ENCODE measurements at places on chromosomes 6 and 20.

DNA sequence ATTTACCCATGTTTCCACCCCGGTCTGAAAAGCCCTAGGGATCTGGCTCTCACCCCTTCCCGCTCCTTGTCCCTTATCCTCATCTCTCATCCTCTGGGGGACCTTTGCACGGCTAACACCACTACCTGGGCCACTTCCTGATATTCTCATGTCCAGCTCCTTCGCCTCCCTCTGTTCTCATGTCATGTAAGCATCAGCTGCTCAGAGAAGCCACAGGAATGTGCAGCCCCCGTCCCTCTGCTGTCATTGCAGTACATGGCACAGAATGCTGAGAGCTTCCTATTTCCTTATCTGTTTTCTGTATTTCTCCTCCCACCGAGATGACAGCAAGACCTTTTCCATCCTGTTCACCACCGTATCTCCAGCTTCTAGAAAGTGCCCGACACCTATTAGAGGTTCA, 102.4 kb downstream of the MTHFD1L start:
- no peak for ATAC-seq

DNA sequence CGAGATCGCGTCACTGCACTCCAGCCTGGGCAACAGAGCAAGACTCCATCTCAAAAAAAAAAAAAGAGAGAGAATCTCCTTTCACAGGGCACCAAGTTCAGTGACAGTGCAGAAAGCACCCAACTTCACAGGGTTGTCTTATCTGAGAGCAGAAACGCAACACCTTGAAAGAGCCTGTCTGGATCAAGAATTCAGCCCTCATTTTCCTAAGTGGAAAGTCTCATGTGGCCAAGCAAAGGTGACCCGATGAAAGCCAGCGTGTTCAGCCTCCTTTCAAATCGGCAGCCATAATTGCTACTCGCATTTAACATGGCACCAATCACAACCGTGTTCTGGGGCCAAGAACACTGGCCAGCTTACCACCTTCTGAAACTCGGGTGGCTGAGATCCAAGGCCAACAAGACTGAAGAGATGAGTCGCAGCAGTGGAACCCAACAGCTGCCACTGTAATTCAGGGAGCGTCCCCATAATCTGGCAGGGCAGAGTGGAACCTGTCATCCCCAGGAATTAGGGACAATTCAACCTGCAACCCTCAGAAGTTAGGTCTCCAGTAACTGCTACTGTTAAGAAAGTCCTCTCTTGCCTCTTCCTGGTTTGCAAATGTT, 536.7 kb upstream of the JARID2 start:
- ATAC-seq, result no peak

DNA sequence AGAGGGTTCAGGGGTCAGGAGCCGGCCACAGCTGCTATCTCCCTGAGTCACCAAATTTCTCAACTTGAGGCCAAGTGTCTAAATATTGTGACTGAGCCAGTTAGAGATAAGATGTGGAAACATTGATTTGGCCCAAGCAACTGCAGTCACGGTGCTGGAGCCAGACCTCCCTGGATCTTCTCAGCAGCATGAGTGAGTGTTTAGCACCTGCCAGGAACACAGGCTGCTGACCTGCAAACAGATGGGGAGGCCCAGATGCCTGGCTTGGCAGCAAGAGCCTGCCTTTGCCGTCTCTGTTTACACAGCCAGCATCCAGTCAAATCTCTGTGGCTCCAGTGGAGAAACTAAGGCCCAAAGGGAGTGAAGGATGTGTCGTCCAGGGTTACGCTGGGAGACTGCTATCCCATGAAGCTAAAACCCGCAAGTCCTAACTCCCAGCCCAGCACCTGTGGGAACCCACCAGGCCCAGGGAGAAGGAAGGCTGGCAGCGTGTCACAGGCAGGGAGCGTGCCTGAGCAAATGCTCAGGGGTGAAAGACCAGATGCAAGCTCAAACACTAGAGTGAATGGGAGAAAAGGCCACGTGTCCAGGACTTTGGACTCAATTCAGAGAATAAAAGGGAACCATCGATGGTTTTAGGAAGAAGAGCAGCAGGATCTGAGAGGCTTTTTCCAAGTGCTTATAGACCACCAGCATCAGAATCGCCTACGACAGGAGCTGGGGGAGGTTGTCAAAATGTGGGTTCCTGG, 15.9 kb upstream of the PTGIS start:
- peak; percentile 17 for ATAC-seq

GRCh38 chr20:62418709-62419487, 8.4 kb downstream of the RBBP8NL start:
- ATAC-seq, result no peak

DNA sequence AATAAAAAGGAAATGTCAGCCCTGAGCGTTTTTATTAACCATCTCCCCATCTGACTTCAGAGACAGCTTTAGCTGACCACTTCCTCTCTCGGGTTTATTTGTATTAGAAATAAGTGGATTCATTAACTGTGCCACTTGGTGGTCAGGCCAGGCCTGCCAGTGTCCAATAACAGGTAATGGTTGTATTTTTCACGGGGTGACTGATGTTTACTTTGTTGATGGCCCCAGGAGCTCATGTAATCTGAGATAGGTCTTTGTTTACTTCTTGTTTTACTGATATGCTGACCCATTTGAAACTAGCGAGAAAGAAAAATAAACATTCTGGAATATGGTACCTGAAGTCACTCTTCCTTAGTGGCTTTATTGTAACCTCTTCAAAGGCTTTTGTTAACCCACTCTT, 504.3 kb upstream of the SLC35B3 start:
- no peak for ATAC-seq

DNA sequence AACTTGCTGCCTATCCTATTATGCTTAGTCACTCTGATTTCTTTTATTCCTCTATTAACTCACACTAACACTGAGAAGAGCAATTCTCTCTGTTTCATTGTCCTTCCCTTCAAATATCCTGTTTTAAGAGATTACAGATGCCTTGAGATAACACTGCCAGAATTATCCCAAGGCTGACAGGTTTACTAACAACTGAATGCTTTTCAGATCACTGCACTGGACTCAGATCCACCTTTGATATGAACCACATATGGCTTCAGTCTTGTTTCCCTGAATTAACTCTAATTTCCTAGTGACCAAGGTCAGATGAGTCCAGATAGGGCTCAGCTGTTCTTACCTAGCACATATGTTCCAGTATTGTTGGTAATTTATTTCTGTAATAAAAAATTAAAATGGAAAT, 633.1 kb downstream of the GRIK2 start:
- ATAC-seq, result no peak

- ATAC-seq, result peak; percentile 43
Observed at GRCh38 chr6:117548797-117549301, 53.5 kb downstream of the GOPC start.

GRCh38 chr6:1641343-1641885, 31.7 kb downstream of the FOXC1 start:
- ATAC-seq, result peak; percentile 35

- no peak for ATAC-seq
Observed at GRCh38 chr6:54695815-54696214, 150.8 kb upstream of the FAM83B start.

GRCh38 chr6:160238761-160239751, 19.6 kb downstream of the SLC22A2 start:
- ATAC-seq, result no peak

DNA sequence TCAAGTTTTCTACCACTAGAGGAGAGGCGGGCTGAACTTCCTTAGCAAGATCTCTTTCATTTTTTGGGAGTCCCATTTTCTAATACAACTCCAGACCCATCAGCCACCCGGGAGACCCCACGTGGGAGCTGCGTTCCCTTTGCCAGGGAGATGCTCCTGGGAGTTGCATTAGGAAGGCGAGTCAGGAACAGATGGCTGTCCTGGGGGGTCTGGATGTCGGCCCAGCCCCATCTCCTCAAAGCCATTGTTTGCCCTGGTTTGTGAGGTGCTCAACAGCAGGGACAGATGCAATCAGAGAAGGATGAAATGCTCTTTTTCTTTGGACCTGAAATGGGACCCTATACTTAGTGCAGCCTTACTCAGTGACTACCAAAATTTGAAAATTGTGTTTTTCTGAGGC, 39.4 kb downstream of the CARMIL1 start:
- ATAC-seq, result no peak

DNA sequence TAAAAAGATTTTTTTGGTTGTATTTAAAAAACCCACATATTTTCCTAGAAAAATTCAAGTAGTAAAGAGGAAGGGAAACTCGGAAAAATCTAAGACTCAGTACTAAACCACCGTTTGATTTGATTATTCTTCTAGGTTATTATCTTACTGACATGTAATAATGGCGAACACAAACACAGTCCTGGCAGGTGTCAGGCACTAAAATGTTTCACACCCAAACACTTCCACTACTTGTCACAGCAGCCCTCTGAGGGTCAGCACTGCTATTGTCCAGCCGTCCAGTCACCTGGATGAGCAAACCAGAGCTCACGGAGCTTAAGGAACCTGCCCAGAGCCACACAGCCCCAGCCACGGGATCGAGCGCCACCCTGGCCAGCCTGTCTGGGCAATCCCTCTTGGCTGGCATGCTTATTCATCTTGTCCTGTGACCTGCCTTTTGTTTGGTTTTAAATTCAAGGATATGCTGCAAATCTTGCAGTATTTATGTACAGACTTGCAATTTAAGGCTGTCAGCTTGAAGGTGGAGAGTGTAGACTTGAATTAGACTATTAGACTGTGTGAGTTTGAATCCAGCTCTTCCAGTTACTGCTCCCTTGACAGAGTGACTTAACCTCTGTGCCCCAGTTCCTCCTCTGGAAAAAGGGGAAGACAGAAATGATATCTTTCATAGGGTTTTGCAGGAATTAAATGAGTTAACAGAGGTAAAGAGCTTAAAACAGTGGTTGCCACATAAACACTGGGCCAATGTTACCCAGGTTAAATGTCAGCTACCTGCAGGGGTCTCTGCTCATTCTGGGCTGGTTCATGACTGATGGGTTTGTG, 82.2 kb downstream of the CDYL start:
- ATAC-seq, result no peak

- no peak for ATAC-seq
Observed at GRCh38 chr6:37316071-37316470, 37.7 kb upstream of the RNF8 start.

DNA sequence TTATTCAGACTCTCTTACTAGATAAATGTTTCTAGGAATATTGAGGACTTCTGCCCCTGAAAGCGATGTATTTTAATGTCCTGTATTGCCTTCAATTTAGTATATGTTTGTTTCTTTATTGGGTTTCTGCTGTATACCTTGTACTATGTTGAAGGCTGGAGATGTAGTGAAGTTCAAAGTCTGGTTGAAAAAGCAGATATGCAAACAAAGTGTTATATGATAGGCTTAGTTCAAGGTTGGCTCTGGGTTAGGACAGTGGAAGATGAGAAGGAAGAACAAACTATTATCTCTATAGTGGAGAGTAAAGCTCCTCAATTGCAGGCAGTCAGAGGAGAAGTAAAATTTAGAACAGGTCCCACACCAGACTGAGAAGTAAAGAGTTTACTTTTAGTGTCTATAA, 36.3 kb upstream of the ADGRG6 start:
- no peak for ATAC-seq

DNA sequence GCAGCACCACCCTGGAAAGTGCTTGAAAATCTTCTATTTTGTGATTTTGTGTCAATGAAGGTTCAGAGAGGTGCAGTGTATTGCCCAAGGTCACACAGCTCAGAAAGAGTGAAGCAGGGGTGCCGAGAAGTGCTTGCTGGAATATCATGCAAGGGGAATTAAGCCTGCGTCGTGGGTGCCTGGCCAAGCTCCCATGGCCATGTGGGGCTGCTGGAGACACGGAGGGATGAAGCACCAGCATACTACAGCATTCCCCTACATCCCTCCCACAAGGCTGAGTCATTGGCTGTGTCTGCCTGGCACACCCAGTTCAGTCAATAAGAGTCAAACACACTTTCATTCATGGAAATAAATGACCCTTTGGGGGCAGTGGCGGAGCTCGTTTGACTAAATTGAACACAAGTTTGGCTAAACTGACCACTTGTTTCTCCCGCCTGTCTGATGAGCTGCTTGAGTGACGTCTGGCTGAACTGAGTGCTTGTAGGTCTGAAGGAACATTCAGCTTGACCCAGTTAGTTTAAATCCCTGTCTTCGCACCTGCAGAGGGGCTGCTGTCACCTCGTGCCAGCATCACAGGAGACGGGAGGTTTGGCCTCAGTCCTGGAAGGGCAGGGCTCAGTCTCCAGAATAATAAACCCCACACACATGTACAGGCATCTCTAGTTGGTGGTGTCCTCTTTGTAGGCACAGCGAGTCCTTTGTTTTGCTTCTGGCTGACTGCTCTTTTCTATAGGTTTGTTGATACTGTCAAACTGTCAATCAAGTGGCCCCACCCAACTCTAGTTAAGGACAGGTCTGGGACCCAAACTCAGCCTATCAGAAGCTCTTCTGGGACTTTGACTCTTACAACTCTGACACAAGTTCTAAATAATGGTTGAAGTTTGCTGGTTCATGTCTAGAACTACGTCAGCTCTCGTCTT, 8.4 kb upstream of the TGM2 start:
- ATAC-seq, result peak; percentile 88

- ATAC-seq, result no peak
Observed at GRCh38 chr6:36035225-36035624, 7.6 kb downstream of the MAPK14 start.

DNA sequence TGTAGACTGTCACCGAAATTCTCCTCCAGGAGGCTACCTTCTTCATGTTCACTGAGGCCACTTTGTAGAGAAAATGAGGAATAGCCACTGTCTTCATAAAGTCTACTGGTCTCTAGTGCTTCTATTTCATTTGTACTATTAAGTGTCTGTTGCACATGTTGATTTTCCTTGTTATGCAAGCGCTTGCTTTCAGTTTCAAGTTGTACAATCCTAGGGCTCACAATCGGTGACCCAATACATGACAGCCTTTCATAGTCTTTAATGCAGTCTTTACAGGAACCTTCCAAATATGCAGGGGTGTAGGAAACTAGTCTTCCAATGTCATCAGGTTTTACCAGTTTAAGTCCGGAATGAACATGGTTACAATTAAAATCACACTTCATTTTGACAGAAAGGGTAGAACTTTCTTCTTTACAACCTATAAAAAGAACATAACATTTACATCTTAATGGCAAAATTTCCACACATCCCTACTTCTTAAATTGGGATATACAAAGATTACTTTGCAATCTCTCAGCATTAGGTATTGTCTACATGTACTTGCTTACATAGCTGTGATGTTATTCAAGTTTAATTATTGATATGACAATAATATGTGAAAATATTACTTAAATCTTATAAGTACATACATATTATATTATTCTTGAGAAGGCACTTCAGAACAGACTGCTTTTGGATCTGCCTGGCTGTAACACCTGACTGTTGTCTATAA, 7.5 kb downstream of the FBXO5 start:
- ATAC-seq, result no peak

GRCh38 chr20:20847814-20848213, 135.4 kb upstream of the RALGAPA2 start:
- ATAC-seq, result no peak

Data from SK-N-SH treated with all-trans-retinoic acid at 6 μM for 48 hours (cell line).